Body of pancreas (tissue), 4 donors: ENCODE measurements at places on chromosomes 2 and 18. TPM values are rescaled to one million over a fixed set of nuclear protein-coding genes. Genes with fewer than 3 reads are reported as not detected.

Gene HOXD13
- total RNA-seq = not detected

Gene HRH4
- not detected for total RNA-seq

Gene SERPINB7
- not detected for total RNA-seq

Gene FOXI3
- not detected for total RNA-seq

Gene DSC2
- 9.3 TPM for total RNA-seq

Gene SFTPB
- total RNA-seq = not detected

Gene ESCO1
- 27.7 TPM for total RNA-seq

Gene SLC8A1
- 0.66 TPM for total RNA-seq

Gene TRMT61B
- total RNA-seq = 15.8 TPM

Gene ST6GAL2
- 0.52 TPM for total RNA-seq

Gene SLC5A7
- not detected for total RNA-seq

Gene VWC2L
- not detected for total RNA-seq

Gene HOXD9
- 0.33 TPM for total RNA-seq

Gene ABCG5
- not detected for total RNA-seq

Gene POTEF
- not detected for total RNA-seq

Gene NEURL3
- total RNA-seq = 71.2 TPM

Gene DLGAP1
- total RNA-seq = 7.9 TPM

Gene SH3RF3
- 1.3 TPM for total RNA-seq

Gene CRYBA2
- total RNA-seq = 26.4 TPM

Gene SP5
- total RNA-seq = 0.78 TPM

Gene MAL
- total RNA-seq = not detected

Gene LYPD6B
- 9.9 TPM for total RNA-seq

Gene HAAO
- total RNA-seq = 30.3 TPM

Gene ANKRD62
- 14.2 TPM for total RNA-seq

Gene FOSL2
- 33.9 TPM for total RNA-seq

Gene DPP10
- total RNA-seq = 11.2 TPM

Gene RBM44
- total RNA-seq = 0.52 TPM

Gene PGAP1
- 15.2 TPM for total RNA-seq

Gene SNED1
- total RNA-seq = 13.5 TPM

Gene COL3A1
- total RNA-seq = 77.5 TPM

Gene STARD6
- not detected for total RNA-seq

Gene OR6B2
- total RNA-seq = not detected

Gene COLEC12
- 4.2 TPM for total RNA-seq

Gene POTEJ
- total RNA-seq = not detected

Gene IKZF2
- total RNA-seq = 1.3 TPM
